Glomerular endothelial cell (primary cell): ENCODE measurements at places on chromosomes 6 and 20. TPM values are rescaled to one million over a fixed set of nuclear protein-coding genes. Genes with fewer than 3 reads are reported as not detected.

OXT gene
- not detected in 2 replicates for total RNA-seq

SOBP gene
- 2.1 and 2.3 TPM in 2 replicates for total RNA-seq

SOX18 gene
- 31.8 and 102 TPM in 2 replicates for total RNA-seq

SLC22A1 gene
- total RNA-seq: not detected in 2 replicates

ZKSCAN3 gene
- 4.6 and 5.7 TPM in 2 replicates for total RNA-seq

SRSF12 gene
- total RNA-seq: 0.18 and 0.44 TPM in 2 replicates

CALHM6 gene
- total RNA-seq: 0.68 and 1.1 TPM in 2 replicates

XKR7 gene
- total RNA-seq: 0.05 TPM in 1 of 2 replicates, not detected in the other

PCSK2 gene
- total RNA-seq: not detected in 2 replicates

PHF20 gene
- total RNA-seq: 46.6 and 47.0 TPM in 2 replicates

KIAA1755 gene
- 0.97 and 6.0 TPM in 2 replicates for total RNA-seq

SLC35F1 gene
- not detected in 2 replicates for total RNA-seq

GLP1R gene
- not detected in 2 replicates for total RNA-seq

BPIFB2 gene
- total RNA-seq: not detected in 2 replicates

STX11 gene
- 9.3 and 16.0 TPM in 2 replicates for total RNA-seq

CST1 gene
- 18.0 and 24.5 TPM in 2 replicates for total RNA-seq

BRD2 gene
- total RNA-seq: 116 and 138 TPM in 2 replicates

DEFB115 gene
- not detected in 2 replicates for total RNA-seq

OTOR gene
- not detected in 2 replicates for total RNA-seq

PDYN gene
- not detected in 2 replicates for total RNA-seq

SIM1 gene
- total RNA-seq: 0.34 TPM in 1 of 2 replicates, not detected in the other

BCAS1 gene
- not detected in 2 replicates for total RNA-seq

SNAI1 gene
- 6.9 and 17.2 TPM in 2 replicates for total RNA-seq

TRMT6 gene
- total RNA-seq: 6.1 and 8.0 TPM in 2 replicates

HSPA1L gene
- 0.44 and 0.53 TPM in 2 replicates for total RNA-seq

CENPW gene
- 0.82 and 4.9 TPM in 2 replicates for total RNA-seq

RAET1L gene
- total RNA-seq: not detected in 2 replicates

MUC21 gene
- total RNA-seq: not detected in 2 replicates

HDDC2 gene
- 14.9 and 20.5 TPM in 2 replicates for total RNA-seq

CD93 gene
- 604 and 1,041 TPM in 2 replicates for total RNA-seq

CFAP61 gene
- total RNA-seq: not detected in 2 replicates

RIMS4 gene
- total RNA-seq: not detected in 2 replicates

ATXN1 gene
- 13.1 and 23.7 TPM in 2 replicates for total RNA-seq

GPR6 gene
- not detected in 2 replicates for total RNA-seq
